NCI-H1092 treated with DMSO at 0.1 percent for 48 hours (cell line): ENCODE measurements at places on chromosomes 16 and 17.

GRCh38 chr17:8488901-8489300 lies 53.2 kb downstream of the NDEL1 start:
- DNase-seq: no peak

GRCh38 chr16:88407042-88407420 lies 24.3 kb downstream of the ZNF469 start:
- no peak for DNase-seq

GRCh38 chr16:57591870-57592485 lies 36.5 kb upstream of the ADGRG1 start:
- DNase-seq: no peak

GRCh38 chr17:61968757-61969156 lies 41.0 kb upstream of the INTS2 start:
- DNase-seq: no peak

GRCh38 chr16:24875466-24875865 lies 29.7 kb downstream of the SLC5A11 start:
- no peak for DNase-seq

- DNase-seq: no peak
These were observed 721.4 kb upstream of the GOT2 start for GRCh38 chr16:59455497-59455896.

DNA sequence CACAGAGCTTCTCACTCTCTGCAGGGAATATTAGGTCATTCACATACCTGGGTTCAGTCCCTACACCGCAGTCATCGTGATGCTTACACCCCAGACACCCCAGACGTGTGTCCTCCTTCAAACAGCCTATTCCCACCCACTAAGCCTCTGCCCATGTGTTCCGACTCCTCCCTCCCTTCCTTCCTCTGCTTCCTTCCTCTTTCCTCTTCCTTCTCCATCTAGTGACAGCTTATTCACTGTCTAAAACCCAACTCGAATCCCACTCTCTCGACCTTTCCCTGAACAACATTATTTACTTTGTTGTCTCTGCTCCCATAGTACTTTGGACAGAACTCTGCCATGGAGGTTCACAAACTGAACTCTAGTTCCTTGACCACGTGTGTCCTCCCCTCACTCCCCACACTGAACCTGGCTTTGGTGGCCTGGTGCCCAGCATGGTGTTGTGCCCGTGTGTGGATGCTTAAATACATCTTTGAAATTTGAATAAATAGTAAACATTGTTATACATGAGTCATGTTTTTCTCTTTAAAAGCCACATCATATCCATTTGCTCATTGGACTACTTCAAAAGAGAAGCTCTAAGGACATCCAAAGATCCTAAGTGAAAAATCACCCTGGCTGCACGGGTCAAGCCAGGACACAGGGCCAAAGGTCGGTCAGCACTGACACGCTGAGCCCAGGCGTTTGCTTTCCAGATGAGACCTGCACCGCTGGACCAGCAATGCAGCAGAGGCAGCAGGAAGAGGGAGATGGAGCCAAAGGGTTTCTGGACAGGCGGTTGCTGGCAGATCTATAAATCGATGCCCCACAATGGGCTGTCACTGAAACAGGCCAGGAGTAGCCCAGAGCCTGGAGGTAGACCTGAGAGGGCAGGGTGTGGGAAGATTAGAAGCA lies 14.1 kb upstream of the G6PC1 start:
- DNase-seq: no peak

DNA sequence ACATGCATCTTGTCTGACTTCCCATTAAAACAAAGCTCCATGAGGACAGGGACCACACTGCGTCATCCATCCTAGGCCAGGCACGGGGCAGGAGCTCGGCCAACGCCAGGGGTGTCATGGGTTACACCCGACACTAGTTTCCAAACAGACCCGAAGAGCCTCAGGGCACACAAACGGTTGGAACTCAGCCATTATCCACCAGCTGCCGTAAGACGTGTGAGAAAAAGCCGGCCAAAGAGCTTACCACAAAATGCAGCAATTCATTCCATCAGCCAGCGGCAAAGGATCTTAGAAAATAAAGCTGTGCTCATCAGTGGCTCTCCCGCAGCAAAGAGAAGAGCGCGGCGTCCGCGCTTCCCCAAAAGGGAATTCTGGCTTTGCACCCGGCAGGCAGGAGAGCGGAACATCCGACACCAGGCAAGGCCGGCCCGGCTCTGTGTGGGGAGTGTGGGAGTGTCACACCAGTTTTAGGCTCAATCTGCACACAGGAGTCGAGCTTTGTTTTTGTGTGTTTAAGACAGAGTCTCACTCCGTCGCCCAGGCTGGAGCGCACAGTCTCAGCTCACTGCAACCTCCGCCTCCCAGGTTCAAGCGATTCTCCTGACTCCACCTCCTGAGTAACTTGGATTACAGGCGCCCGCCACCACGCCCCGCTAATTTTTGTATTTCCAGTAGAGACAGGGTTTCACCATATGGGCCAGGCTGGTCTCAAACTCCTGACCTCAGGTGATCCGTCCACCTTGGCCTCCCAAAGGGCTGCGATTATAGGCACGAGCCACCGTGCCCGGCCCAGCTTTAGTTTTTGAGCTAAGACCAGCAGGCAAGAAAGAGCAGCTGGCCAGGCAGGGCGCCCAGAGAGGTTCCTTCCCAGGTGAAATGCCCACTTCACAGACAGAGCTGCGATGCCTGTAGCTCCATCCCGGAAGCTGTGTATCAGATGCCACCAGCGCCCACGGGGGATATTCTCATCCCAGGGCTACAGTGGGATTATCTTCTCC lies 1.5 kb downstream of the SLC38A8 start:
- DNase-seq: peak; percentile 9

DNA sequence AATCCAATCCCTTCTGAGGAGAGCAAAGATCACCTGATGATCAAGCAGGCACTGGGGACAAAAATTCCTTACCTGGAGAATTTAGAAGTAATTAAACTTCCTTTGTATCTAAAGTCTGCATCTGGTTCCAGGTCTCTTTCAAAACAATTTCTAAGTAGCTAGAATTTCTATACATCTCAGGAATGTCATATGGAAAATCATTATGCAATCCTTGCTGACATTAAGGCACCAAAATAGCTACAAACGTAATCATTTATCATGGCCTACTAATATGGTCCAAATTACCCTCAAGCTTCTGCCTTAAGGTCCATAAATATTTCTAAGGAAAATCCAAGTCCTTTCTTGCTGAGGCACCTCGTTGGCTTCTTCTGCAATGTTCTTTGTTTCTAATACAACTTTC lies 32.9 kb upstream of the YPEL2 start:
- no peak for DNase-seq

GRCh38 chr16:70682239-70683145 lies 3.4 kb downstream of the MTSS2 start:
- no peak for DNase-seq

DNA sequence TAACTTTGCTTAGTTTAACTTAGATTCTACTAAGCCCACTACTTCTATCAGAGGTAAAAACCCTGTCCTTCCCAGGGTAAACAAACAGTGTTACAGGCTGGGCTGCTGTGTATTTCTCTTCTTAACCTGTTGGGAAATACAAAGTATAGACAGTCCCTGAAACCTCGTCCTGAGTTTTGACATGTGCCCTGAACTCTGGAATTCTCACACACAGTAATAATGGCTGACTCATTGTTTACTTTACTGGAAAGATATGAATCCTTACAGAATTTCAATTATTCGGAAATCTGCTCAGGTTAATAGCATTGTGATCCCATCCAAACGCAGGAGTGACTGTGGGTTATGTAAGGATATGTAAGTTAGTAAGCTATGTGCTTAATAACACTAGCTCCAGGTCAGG lies 199.1 kb downstream of the TMEM114 start:
- DNase-seq: no peak

GRCh38 chr17:70558821-70559220 lies 389.5 kb downstream of the KCNJ2 start:
- DNase-seq: no peak

DNA sequence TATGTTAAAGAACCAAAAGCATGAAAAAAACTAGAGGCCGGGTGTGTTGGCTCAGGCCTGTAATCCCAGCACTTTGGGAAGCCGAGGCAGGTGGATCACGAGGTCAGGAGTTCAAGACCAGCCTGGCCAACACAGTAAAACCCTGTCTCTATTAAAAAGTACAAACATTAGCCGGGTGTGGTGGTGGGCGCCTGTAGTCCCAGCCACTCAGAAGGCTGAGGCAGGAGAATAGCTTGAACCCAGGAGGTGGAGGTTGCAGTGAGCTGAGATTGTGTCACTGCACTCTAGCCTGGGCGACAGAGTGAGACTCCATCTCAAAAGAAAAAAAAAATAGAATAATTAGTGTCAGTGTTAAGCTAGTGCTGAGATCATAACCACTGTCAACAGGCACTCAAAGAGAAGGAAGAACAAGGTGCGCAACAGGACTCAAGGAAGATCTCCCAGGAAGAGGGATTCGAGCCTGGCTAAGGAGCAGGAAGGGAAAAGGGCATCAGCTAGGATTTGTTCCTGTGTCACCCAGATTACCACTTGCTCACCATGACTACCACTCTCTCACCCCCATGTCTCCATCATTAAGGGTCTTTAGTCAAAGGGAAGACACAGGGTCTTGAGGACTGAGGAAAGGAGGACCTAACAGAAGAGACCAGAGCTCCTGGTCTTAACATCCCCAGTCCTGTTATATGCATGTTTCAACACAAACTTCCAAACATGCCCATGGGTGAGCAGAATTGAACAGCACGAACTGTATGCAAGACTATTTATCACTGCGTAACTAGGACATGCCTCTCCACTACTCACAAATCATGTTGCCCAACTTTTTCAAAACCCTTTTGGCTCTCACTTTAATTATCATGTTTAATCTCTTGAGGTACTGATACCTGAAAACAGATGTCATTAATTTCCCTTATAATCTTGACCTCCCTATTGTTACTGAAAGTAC lies 88.3 kb upstream of the PLEKHM1 start:
- no peak for DNase-seq

DNA sequence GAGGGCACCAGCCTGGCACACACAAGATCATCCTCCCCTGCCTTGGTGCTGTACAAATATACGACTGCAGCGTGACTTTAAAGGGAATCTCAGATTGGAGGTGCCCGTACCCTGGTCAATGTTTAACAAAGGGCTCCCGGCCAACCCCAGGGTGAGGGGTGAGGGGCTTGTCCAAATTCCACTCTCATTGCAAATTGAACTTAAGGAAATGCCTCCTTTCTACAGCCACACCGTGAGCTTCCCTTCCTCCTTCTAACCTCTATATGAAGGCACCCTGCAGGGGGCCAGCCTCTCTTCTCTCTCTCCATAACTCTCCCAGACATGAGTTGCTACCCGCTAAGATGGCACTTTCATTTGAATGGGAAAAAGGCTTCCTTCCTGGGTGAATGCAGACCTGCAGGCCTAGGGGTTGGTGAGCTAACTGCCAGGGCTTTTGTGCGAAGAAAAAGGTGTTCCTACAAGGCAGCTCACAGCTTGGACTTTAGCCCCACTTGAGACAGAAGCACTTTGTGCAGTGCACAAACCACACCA lies 76.6 kb downstream of the IRF8 start:
- DNase-seq: no peak

DNA sequence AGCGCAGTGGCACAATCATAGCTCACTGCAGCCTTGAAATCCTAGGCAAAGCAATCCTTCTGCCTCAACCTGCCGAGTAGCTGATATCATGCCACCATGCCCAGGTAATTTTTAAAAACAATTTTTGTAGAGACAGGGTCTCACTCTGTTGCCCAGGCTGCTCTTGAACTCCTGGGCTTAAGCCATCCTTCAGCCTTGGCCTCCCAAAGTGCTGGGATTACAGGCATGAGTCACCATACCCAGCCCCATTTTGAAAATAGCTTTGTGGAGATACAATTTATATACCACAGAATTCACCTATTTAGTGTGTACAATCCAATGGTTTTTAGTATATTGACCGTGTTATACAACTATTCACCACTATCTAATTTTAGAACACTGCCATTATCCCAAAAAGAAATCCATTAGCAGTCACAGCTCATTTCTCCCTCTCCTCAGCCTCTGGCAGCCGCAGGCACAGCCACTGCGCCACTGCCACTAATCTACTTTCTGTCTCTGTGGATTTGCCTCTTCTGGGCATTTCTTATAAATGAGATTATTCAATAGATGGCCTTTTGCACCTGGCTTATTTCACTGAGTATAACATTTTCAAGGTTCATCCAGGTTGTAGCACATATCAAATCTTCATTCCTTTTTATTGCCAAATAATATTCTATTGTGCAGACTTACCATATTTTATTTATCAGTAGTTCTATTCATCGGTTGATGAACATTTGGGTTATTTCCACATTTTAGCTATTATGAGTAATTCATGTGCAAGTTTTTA lies 6.5 kb downstream of the RNF157 start:
- DNase-seq: no peak

- DNase-seq: no peak
These were observed 2.3 kb upstream of the IL4R start for GRCh38 chr16:27311448-27311830.

- no peak for DNase-seq
These were observed 24.3 kb upstream of the LASP1NB start for GRCh38 chr17:38900978-38901656.

GRCh38 chr17:49551221-49552069 lies 24.2 kb upstream of the NXPH3 start:
- no peak for DNase-seq

- no peak for DNase-seq
These were observed 7.7 kb downstream of the JPT1 start for GRCh38 chr17:75146592-75146991.

DNA sequence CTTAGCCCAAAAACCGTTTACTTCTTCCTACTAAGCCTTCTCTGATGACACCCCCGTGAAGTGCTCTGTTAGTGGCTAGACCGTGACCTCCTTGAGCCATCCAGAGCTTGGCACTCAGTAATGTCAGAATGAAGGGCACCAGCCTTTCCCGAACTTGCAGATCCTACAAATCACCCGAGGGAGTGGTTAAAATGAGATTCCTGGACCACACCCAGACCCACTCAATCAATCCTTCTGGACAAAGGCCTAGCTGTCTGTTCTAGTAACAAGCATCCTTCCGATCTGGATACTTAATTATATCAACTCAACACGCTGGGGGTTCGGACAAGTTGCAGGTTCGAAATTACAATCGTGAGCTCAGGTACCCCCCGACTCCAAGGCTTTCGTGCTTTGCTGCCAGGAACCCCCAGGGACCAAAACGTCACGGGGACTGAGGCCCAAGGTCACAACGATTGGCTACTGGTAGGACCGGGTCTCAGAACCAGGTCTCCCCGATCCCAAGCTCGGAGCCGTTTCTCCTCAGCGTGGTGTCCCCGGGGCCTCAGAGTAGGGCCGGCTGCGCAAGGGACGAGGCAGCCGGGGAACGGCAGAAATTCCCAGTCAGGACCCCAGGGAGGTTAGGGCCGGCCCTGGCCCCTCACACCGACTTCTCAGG lies 527 bp downstream of the CIAPIN1 start:
- DNase-seq: peak; percentile 42

- DNase-seq: no peak
These were observed 904 bp downstream of the MAP2K3 start for GRCh38 chr17:21285164-21286065.

GRCh38 chr16:23615805-23616204 lies 19.7 kb upstream of the NDUFAB1 start:
- no peak for DNase-seq
